Activated naive CD8-positive, alpha-beta T cell treated with anti-CD3 and anti-CD28 coated beads, Interleukin-2, amount 10 ng/mL, durations not matched to agents 7 days and 5 days (primary cell): ENCODE measurements at places on chromosomes 2 and 18. TPM values are rescaled to one million over a fixed set of nuclear protein-coding genes. Genes with fewer than 3 reads are reported as not detected.

DNA sequence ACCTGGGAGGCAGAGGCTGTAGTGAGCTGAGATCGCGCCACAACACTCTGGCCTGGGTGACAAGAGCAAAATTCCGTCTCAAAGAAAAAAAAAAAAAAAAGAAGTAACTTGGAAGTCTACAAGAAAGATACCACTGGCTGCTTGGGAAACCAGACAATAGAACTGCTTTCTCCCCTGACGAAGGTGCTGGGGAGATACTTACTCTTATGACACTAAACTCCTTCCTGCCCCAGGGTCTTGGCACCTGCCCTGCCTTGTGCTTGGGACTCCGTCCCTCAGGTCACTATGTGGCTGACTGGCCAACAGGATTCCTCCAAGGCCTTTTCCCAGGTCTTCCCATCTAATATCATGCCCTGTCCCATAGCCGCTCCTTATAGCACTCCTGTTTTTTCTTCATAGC lies 30.7 kb downstream of the INPP5D start:
- no peak for DNase-seq

- no peak for DNase-seq
Observed at GRCh38 chr2:163852616-163853015, 116.8 kb upstream of the FIGN start.

DNA sequence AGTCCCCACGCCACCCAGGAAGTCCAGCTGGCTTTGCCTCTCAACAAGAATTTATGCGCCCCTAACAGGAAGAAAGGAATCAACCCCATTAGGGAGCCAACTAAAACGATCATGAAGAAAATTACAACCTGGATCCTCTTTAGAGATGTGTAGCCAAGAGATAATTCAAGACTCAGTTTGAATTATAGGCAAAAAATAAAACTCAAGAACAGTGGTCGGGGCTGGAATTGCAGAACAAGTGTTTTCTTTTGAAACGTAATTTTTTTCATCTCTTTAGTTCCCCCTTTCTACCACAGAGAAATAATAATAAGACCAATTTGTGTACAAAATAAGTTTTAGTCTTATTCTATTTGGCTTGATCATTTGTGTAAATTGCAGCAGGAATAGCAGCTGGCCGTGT lies 22.4 kb downstream of the PDCD1 start:
- DNase-seq = no peak

- DNase-seq = no peak
Observed at GRCh38 chr18:23456835-23457234, 3.7 kb downstream of the RIOK3 start.

GRCh38 chr2:25548601-25549000 lies 124.8 kb downstream of the DTNB start:
- no peak for DNase-seq

GRCh38 chr18:23703057-23703986 lies 14.1 kb downstream of the LAMA3 start:
- DNase-seq = no peak

DNA sequence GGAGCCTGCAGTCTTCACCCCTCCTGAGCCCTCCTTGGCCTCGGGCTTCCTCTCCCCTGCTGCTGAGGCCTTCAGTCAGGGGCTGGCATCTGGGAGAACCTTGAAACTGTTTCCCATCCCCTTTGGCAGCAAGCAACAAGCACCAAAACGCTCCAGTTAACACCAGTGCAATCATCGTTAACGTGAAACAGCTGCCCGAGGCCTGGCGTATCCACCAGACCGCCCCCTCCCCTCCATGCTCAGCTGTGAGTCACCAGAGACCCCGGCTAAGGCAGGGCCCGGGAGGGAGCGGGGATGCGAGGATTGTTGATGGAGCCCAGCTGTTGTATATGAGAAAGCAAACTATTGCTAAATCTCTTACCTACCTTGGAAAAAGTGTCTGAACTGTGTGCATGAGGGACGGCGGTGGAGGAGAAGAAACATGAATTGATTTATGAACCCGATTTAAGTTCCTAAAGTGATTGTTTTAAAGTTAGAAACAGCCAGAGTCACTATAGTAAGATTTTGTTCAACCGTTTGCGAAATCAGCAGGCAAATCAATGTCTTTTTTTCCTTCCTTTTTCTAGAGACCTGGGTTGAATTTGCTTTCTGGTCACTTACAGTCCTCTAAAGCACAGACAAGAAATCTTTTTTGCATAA lies 5.2 kb downstream of the ZFP36L2 start:
- peak; percentile 57 for DNase-seq

OSBPL6 gene
- total RNA-seq = 0.20 TPM

GRCh38 chr2:14511541-14511940 lies 121.0 kb upstream of the LRATD1 start:
- DNase-seq = no peak

DNA sequence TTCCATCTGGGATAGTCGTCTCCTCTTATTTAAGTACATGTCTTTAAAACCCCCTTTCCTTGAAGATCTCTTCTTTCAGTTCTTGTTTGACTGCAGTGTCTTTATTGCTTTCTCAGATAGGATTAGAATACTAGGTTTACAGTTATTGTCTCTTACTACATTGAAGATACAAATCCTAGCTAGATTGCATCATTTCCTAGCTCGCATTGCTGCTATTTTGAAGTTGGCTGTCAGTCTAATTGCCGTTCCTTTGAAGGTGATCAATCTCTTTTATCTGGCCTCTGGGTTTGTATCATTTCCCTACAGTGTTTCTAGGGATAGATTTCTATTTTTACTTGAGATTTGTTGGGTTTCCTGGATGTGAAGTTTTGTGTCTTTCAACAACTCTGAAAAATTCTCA lies 20.9 kb downstream of the ARMC9 start:
- DNase-seq = no peak

GRCh38 chr2:227117027-227117426 lies 47.0 kb downstream of the COL4A4 start:
- DNase-seq = no peak

PROKR1 gene
- total RNA-seq = not detected

SERPINE2 gene
- 22.3 TPM for total RNA-seq

- DNase-seq = no peak
Observed at GRCh38 chr2:191797500-191797899, 49.4 kb downstream of the CAVIN2 start.

- no peak for DNase-seq
Observed at GRCh38 chr18:46222093-46222492, 117.9 kb downstream of the HAUS1 start.

DNA sequence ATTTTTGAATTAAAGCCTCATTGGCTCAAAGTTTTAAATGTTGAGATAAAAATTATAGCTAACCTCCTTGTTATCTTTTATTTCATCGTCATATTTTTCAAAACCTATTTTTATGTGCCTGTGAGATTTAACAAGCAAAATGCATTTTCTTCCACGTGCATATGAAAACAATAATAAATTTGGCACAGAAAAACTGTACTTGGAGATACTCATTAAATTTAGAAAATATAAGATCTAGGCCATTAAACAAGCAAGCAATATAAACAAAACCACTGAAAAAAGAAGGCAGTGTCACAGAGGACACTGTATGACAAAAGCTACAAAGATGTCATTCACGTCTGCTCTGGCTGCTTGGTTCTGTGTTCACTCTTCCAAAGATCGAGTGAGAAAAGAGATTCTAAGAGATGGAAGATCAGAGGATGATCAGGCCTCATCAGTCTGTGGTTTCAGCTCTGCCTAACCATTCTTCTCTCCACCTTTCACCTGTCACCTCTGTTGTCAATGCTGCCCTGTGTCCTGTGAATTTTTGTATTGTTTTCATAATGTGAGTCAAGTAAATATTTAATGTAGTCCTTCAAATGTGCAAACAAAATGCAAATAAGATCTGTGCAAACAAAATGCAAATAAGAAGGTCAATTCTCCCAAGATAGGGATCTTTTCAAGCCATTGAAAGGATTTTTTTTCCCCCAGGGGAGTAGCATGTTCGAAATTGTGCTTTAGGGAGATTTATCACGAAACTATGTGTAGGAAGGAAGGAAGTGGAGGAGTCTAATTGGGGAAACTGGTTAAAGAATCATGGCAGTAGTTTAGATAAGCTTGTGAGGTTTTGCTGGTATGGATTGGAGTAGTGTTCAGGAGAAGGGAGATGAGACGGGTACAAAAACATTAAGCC lies 138.7 kb upstream of the RBMS1 start:
- no peak for DNase-seq

GRCh38 chr2:134445985-134446382 lies 192.1 kb downstream of the MGAT5 start:
- no peak for DNase-seq

COL5A2 gene
- total RNA-seq = 2.2 TPM

SP100 gene
- 314 TPM for total RNA-seq

GRCh38 chr2:49033394-49034185 lies 120.7 kb downstream of the FSHR start:
- no peak for DNase-seq

DNA sequence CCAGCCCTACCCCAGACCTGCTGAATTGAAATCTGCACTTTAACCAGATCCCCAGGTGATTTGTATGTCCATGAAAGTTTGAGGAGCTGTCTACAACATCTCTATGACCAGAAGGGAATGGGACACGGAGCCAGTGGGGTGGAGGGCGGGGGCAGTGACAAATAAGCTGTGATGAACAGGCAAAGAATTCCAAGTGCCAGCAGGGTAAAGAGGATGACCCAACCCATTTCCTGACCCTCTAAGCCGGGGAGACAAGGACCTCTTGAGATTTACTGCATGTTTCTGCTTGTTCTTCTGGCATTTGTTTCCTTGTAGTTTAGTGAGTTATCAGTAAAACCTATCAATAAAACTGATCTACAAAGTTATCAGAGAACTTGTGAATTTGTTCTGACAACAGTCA lies 8.7 kb downstream of the TET3 start:
- no peak for DNase-seq

GMPPA gene
- 32.6 TPM for total RNA-seq

MPHOSPH10 gene
- 36.0 TPM for total RNA-seq

DNA sequence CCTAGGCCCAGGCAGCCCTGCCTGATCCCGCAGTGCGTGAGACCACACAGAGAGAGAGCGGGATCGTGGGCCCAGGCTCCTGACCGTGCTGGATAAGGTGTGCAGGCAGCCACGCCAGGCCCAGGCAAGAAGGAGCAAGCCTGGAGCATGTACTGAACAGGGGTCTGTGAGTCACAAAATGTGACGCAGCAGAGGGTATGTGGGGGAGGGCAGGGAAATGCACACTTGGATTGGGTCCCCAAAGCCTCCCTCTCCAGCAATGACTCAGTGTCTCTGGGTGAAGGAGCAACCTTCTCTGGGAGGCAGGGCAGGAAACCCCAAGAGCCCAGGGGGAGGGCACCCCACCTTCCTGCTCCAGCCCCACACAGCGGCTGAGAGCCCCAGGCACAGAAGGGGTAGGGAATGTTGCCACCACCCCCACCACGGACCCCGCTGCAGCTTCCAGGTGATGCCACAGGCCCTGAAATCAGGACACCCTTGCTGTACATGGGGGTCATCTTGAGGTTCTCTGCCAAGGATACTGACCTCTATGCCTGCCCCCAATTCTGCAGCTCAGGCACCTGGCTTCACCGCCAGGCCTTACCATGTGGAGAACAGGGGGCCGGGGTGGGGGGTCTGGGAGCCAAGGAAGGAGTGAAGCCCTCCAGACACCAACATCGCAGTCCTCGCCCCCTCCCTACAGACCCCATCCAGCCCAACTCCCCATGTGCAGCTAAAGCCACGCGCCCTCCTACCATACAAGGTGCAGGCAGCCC lies 1.3 kb upstream of the GPC1 start:
- peak; percentile 38 for DNase-seq

- DNase-seq = no peak
Observed at GRCh38 chr2:198371921-198372543, 567.6 kb downstream of the PLCL1 start.

DNA sequence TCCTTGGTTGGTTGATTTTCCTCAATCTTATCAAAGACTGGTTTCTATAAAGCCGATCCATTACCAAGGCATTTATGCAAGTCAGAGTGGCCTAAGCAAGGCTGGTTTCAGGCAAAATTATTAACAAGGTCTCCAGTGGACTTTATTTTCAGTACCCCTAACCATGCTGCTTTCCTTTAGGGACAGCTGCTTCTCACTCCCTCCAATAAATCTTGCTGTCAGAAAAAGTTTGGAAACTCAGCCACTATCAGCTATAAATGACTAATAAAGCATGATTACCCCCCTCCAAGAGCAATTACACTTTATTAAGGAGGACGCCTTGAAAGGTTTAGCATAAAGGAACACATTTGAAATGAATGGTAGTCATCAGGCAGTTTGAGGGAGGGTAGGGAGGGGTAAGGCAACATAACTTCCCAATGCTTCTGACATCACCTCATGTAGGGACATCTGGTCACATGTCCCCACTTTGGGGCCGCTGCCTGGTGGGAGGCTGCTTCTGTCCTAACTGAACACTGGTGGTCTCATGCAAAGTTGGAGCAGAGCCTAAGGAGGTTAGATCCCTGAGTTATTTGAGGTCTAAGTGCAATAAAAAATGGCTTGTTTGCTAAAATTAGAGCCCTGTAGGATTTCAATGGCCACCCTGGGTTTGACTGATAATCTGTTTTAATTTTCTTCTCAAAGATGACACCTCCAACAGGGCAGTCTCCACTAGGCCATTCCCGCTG lies 58.0 kb upstream of the TMEM178A start:
- DNase-seq = no peak

TUBA4B gene
- total RNA-seq = not detected

SCYGR5 gene
- total RNA-seq = not detected

DNA sequence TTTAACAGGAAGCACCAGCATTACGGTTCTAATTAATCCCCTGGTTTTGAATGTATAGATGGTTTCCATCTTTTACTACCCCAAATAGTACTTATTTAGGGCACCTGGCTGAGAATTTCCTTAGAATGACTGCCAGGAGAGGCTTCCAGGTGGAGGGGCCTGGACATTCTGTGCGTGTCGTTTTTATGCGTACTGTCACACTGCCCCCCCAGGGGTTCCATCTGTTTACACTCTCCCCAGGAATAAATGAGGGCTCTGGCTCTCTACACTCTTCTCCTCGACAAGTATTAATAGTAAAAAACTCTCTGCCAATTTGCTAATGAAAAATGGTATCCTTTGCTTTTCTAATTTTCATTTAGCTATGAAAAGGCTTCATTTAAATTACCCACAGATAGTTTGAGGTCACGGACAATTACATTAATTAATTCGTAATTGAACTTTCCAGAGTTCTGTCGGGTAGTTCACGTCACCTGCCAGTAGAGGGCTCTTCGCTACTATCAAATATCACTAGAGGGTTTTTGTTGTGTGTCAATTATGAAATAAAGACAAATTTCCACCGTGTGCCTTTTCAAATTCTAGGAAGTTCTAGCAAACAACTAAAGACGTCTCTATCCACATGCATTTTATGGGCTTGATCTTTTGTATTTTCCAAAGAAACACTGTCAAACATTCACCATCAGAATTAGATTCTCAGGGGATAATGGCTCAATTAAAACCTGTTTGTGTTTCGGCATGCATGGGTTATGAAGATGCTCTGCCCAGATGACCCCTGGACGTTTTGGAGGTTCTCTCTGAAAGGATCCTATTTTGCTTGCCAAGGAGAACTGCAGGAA lies 88.8 kb upstream of the ASB18 start:
- no peak for DNase-seq

DNA sequence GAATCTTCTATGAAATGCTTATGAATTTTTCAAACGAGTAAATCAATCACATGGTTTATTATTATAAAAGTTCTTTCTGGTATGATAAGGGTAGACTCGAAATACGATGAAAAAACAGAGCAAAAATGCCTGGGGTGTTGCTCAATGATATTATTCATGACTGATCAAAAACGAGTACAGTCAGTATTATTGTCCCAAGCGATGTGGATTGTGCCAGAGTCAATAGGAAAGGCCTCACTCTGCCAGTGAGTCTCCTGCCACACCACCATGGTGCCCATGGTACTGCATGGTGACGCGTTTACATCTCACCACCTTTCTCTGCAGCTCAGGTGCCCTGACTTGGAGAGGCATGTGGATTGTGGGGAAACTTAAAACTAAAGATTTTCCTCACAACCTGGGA lies 58.5 kb downstream of the KCTD1 start:
- DNase-seq = no peak
